ENCODE measurements at places on chromosomes 11 and 22.

GRCh38 chr11:44016546-44017442 lies 31.0 kb upstream of the ACCSL start:
- DNase-seq: no peak

- DNase-seq: no peak
These were observed 2.0 kb upstream of the B3GAT1 start for GRCh38 chr11:134413826-134414731.

- DNase-seq: no peak
These were observed at the start of gene MYO7A for GRCh38 chr11:77127920-77128691. Gene MYO7A (plus strand): TSS chr11:77128246. CDS start chr11:77130635, 2,389 bp downstream.

DNA sequence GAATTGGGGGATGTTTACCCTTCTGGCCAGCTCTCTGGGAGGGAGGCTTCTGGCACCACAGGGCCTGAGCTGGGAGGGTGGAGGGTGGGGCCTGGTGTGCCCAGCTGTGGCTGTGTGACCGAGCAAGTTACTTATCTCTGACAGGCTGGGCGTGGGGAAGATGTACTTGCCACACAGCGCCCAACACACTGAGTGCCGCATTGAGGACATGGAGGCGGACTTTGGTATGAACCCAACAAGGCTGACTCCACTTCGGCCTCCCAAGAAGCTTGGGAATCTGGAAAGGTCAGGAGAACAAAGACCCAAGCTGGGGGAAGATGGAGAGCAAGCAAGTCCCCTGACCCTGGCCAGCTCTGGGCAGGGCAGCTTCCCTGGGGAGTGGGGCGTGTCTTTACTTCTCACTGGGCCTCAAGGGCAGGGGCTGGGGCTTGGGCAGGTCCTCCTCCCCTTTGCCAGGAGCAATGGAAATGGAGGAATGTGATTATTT lies 2.4 kb upstream of the MGAT3 start:
- DNase-seq: no peak

- DNase-seq: no peak
These were observed 68.0 kb downstream of the RSF1 start for GRCh38 chr11:77752516-77752915.

- DNase-seq: no peak
These were observed 407.4 kb downstream of the LARGE1 start for GRCh38 chr22:33512908-33513307.

DNA sequence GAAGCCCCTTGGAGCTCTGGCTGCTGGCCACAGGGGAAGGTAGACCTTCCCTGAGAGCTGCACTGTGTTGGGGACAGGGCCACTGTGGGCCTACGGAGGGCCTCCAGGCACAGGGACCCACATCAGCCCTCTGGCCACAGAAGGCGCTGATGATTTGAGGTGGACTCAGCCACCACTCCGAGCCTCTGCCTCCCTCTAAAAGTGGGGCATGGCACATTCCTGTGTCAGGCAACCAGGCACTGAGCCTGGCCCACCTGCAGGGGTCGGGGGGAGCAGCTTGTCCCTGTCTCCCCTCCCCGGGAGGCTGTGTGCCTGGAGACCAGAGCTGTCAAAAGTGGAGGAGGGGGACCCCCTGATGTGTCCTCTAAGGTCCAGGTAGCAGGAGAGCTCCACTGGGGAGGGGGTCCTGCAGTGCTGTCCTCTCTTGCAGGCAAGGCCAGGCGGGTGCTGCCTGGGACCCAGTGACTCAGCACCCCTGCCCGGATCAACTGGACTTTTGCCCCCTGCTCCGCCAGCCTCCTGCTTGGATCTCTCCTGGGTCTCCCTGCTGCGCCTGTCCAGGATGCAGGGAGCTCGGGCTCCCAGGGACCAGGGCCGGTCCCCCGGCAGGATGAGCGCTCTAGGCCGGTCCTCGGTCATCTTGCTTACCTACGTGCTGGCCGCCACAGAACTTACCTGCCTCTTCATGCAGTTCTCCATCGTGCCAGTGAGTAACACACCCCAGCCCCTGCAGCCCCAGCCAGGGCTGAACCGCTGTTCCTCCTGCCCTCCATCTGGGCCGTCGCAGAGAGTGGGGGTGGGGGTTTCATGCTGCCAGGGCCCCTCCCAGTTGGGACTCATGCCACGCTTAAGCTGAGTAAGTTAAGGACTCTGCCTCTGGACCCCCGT lies 17.5 kb upstream of the CDKN1C start:
- DNase-seq: no peak

DNA sequence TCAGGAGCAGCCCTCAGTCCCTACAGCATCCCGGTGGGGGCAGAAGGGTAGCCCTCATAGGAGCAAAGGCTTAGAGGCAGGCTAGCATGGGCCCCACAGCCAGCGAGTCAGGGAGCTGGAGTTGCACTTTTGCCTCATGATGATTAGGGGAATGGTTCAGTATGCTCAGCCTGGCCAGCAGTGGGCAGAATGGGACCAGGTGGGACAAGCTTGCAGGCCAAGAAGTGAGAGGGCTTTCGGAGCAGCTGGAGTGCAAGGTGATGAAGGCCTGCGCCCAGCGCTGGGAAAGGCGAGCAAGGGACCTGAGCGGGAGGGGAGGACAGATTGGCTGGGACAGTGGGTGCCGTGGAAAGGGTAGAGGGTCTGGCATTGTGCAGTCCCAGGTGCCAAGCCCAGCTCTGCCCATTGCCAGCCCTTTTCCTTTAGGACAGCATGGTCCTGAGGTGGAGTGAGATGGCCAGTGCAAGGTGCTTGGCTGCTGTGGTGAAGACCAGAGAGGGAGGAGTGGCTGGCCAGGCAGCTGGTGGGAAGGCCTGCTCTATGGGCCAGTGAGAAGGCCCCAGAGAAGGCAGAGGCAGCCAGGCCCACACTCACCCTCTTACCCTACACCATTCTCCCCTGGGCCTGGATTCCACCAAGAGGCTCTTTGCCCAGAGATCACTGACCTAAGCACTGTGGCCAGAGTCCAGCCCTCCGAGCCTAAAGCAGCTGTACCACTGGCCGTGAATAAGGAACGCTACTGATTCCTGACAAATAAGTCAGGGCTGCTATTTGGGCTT lies 47.9 kb upstream of the SUSD2 start:
- no peak for DNase-seq

DNA sequence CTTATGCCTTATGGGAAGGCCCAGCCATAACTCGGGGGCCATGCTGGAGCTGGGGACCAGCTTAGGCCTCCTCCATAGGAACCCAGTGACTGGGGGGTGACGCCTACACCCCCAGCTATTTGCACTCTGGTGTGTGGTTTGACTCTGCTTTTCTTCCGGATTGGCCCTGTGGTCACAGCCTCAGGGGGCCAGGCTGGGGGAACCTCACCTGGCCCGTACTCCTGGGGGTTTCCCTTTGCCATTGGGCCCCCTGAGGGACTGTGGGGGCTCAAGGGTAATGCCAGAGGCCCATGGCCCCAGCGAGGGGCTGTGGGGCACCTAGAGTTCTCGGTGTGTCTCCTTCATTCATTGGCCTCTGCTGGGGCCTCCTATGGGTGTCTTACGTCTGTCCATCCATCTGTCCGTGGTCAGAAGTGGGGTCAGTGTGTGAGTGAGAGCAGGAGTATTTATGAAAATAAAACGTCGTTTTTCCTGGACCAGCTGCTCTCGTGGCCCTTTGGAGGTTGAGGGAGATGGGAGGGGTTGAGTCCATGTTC lies 6.3 kb upstream of the SH3BP1 start:
- DNase-seq: no peak

DNA sequence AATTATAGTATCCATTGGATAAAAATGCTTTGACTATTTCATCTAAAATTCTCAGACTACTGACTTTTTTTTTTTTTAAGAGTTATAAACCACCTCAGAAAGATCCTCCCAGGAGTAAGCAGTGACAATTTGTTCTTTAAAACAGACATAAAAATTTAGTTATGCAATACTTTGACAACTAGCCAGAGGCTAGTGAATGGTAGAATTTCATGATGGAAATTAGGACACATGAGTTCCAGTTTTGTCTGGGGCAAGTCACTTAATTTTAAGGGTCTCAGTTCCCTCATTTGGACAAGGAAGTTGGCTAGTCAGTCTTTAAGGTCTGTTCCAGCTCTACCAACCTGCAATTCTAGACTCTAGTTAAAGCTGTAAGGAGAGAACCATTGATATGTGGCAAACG lies 2.9 kb downstream of the IL18 start:
- DNase-seq: no peak

GRCh38 chr11:126451211-126451802 lies 95.8 kb downstream of the ST3GAL4 start:
- no peak for DNase-seq

- DNase-seq: no peak
These were observed 142.4 kb downstream of the APIP start for GRCh38 chr11:34773826-34774225.

DNA sequence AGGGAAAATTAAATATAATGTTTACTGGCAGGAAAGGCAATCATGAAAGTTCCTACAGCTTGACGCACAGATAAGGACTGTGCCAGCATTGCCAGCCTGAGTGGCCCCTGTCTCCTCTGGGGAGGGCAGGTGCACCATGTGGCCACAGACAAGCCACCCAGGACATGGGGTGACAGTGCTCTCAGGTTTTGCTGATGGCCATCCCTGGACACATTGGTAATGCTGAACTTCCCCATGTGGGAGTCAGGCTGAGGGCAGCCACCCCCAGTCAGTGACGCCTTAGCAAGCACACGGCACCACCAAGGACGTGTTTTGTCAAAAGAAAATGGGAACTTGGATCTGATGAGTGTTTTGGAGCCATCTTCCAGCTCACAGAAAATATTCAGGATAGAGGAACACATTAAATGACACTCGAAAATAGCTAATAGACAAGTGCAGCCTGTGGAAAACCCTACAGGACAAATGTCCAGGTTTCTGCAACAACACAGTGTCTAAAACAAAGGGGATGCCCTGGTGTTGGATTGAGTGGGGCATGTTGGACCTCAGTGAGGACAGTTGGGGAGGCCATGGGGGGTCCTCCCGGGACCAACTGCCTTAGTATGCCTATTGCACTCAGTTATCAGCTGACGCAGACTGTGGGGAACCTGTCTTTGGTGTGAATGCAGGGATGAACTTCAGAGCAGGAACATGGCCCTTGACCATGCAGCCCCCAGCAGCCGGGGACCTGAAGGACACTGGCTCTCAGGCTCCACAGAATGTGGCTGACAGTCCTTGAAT lies 1450.5 kb downstream of the BRD1 start:
- DNase-seq: no peak

GRCh38 chr22:20138417-20138738 lies 6.8 kb downstream of the ZDHHC8 start:
- DNase-seq: no peak

DNA sequence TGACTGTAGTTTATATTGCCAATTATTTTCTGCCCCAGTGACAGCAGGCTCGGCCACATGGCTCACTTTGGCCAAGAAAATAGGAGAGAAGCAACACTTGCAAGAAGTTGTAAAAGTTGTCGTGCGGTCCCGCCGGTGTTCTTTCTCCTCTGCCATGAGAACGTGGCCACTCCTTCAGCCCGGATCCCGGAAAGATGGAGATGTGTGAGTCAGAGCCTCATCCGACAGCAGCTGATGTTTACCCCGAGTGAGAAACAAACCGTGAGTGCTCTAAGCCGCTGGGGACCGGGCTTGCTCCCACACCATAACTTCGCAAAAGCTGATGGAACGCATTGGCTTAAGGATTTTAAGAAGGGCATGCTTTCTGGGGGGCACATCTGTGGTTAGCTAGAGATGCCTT lies 157.0 kb downstream of the CACNA1I start:
- no peak for DNase-seq

GRCh38 chr11:64519541-64519940 lies 71.5 kb upstream of the SLC22A12 start:
- DNase-seq: no peak

DNA sequence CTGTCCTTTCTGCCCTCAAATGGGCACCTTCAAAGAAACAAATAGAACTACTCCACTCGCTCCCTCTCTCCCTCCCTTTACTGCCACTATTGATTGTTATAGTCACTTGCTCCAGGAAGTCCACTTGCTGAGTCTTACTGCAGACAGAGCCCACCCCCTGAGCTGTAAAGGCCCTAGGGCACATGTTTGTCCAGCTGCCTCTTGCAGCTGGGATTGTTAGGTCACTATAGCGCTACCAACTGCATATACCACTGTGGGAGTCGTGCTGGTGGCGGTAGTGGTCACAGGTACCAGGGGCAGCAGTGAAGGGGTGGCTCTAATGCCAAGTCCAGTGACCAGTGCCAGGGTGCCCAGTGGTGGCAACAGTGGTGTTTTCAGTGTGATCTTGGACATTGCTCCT lies 4.4 kb upstream of the SREBF2 start:
- no peak for DNase-seq

DNA sequence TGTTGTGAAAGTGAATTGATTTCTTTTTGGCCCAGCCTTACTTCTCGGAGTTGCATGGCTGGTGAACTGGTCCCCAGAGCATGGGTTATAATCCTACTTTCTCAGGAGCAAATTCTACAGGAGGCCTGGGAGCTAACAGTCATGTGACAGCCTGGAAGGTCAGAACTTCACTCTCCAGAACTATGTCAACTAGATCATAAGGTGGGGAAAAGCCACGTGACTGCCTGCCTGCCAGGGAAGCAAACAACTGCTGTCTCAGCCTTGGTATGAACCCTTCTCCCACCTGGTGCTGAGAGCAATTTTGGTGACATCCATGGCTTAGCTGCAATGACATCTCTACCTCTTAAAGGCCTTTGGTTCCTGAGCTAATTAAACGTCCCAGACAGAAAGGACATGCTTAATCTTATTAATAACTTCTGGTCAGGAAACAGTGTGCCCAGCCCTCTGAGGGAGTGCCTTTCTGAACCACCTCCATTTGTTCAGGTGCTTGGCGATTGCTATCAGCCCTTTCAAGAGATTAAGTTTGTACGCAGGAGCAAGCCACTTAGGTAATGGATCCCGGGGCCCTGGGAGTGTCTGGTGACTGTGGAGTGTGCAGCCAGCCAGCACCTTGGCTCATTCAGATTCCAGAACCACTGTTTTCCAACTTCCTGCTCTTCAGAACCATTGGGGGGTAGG lies 1.4 kb upstream of the CREB3L1 start:
- DNase-seq: no peak

- DNase-seq: no peak
These were observed 6.5 kb upstream of the NUP160 start for GRCh38 chr11:47854667-47855066.

- DNase-seq: no peak
These were observed 737 bp downstream of the PPP2R1B start for GRCh38 chr11:111765320-111765983.

DNA sequence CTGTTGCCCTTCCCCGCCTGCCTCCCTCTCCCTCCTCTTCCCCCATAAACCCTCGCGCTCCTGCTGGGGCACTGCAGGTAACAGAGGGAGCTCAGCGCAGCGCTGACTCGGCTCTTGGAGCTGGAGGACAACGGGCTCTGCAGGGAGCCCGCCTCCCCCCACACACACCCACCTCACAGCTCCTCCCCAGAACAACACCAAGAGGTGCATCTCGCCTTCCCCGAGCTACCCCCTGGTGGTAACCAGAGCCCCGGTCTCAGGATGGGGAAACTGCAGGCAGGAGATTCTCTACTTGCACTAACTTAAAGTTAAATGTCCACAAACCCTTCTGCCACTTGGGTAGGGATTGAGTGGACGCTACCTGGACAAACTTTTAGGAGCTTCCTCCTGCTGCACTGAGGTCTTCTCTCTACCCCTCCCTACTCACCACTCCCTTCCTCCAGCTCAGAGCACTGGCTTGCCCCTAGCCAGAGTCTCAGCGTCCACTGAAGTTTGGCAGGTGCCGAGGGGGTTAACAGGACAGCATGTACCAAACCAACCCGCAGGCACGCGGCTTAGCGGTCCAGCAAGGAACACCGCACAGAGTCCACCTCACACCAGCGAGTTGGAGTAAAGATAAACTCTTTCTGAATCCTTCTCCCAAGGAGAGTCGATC lies 4.0 kb upstream of the SCN4B start:
- no peak for DNase-seq
